Adipose tissue (tissue), 3 donors: ENCODE measurements at places on chromosomes 16 and 17. TPM values are rescaled to one million over a fixed set of nuclear protein-coding genes. Genes with fewer than 3 reads are reported as not detected.

FAM234A gene
- 59.5 TPM for polyA plus RNA-seq

NEK8 gene
- polyA plus RNA-seq: 2.7 TPM

ATXN1L gene
- polyA plus RNA-seq: 8.3 TPM

CRYBA1 gene
- polyA plus RNA-seq: not detected

HOXB1 gene
- polyA plus RNA-seq: not detected

PYDC1 gene
- not detected for polyA plus RNA-seq

SPSB3 gene
- polyA plus RNA-seq: 76.2 TPM

SMTNL2 gene
- 1.3 TPM for polyA plus RNA-seq

XYLT1 gene
- 10.1 TPM for polyA plus RNA-seq

PSME3IP1 gene
- polyA plus RNA-seq: 28.2 TPM

CHST5 gene
- polyA plus RNA-seq: not detected

WDR90 gene
- 13.7 TPM for polyA plus RNA-seq

HBA1 gene
- polyA plus RNA-seq: 28.5 TPM

MYH2 gene
- 0.07 TPM for polyA plus RNA-seq

EPOP gene
- polyA plus RNA-seq: 2.7 TPM
